RWPE2 (cell line): ENCODE measurements at places on chromosomes 7 and 10.

DNA sequence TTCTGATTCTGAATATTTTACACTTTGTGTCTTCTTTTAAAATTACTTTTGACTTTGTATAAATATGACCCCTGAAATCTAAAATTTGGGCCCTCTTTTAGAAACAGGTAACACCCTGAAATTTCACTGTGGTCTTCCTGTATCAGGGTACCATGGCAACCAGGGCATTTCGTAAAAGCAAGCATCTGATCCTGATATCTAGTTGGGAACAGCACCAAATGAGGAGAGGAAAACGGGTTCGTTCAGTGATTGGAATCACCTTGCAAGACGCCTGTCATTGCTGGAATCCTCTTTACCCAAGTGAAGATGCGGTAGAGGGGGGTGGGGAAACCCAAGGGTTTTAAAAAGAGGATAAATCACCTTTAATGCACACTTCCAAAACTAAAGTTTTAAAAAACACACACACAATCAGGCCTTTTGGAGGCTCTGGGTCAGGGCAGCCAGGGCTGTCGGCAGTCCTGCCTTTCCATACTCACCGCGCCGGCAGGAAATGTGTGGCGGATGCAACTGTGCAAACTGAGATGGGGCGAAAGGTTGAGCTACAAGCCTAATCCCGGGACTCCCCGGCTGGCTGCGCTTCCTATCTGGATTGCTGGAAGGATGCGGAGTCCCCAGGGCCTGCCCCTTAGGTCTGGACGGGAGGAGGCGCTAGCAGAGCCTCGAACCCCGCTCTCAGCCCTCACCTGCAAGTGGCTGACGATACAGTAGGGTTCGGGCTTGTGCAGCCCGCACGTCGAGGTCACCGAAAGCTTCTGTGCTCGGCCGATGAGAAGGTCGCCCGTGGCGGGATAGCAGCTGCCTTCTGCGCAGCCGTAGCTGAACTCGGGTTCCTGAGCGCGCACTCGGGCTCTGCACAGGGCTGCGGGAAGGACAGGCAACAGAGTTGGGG lies 1.8 kb downstream of the LAMB1 start:
- peak overlapping the region; percentile 99 for H3K27ac ChIP-seq
- peaks cover 51% of the 10 kb centered on the region for H3K4me1 ChIP-seq
- H3K4me3 ChIP-seq = peak overlapping the region; percentile 58
- peaks cover 59% of the 10 kb centered on the region for H3K36me3 ChIP-seq
- no peak for DNase-seq
- H3K27me3 ChIP-seq = no peaks in the 10 kb centered on the region

GRCh38 chr10:44416021-44416771 lies 31.3 kb upstream of the CXCL12 start:
- DNase-seq = no peak
- H3K4me1 ChIP-seq = no peaks in the 10 kb centered on the region
- H3K27me3 ChIP-seq = no peaks in the 10 kb centered on the region
- no peak overlapping the region for H3K27ac ChIP-seq
- H3K36me3 ChIP-seq = no peaks in the 10 kb centered on the region
- no peak overlapping the region for H3K4me3 ChIP-seq

DNA sequence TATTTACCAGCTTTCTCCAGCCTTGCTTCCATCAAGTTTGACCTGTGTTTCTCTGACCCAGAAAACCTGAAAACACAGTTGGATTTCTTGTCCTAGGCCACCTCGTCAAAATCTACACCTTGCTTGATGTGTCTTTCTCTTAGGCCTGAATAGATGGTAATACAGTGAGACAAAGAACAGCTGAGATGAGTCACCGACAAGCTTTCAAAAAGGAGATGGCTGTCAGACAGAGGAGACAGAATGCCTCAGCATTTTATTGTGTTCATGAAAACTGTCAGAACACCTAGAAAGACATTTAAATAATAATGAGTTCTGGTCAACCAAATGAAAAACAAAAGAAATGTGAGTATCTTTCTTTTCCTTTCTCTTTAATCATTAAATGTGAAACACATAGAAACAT lies 119.7 kb upstream of the SORCS1 start:
- no peaks in the 10 kb centered on the region for H3K36me3 ChIP-seq
- H3K27me3 ChIP-seq = no peaks in the 10 kb centered on the region
- H3K27ac ChIP-seq = no peak overlapping the region
- DNase-seq = no peak

DNA sequence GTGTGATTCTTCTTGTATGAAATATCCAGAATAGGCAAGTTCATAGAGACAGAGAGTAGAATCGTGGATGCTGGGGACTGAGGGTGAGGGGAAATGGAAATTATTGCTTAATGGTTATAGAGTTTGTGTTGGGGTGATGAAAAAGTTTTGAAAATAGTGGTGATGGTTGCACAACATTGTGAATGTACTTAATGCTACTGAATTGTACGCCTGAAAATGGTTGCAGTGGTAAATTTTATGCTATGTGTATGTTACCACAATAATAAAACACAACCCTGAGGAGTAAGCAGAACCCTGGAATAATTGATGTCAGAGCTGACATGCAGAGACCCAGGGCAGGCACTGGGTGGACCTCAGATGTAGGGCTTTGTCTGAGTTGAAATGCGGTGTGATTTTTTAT lies 57.6 kb downstream of the TACR2 start:
- H3K4me1 ChIP-seq = peaks cover 52% of the 10 kb centered on the region
- no peak overlapping the region for H3K4me3 ChIP-seq
- H3K27ac ChIP-seq = peak overlapping the region; percentile 69
- DNase-seq = no peak

DNA sequence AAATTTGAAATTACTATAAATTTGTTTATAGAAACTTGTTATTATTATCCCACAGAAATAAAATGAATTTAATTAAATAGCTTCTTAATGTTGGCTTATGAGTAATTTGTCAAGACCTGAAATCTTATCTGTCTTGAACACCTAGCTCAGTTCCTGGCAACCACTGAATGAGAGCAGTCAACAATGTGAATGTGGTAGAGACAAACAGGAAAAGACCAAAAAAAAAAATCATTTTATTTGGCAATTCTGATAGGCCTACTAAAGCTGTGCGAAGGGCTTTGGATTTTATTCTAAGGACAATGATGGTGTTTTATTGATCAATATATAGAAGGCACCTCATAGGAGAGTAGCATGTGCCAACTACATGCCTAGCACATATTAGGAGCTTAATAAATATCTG lies 127.8 kb upstream of the RSU1 start:
- H3K27me3 ChIP-seq = no peaks in the 10 kb centered on the region
- H3K4me3 ChIP-seq = no peak overlapping the region
- no peak for DNase-seq
- H3K36me3 ChIP-seq = no peaks in the 10 kb centered on the region
